Muscle of leg (tissue), 16 donors: ENCODE measurements at places on chromosomes 12 and 14. TPM values are rescaled to one million over a fixed set of nuclear protein-coding genes. Genes with fewer than 3 reads are reported as not detected.

- H3K36me3 ChIP-seq = peaks cover under 1% of the 10 kb centered on the region
- no peak overlapping the region for H3K4me3 ChIP-seq
- H3K4me1 ChIP-seq = peaks cover 3% of the 10 kb centered on the region
These were observed 85.9 kb downstream of the ST8SIA1 start for GRCh38 chr12:22248571-22249115.

Gene MUCL1
- polyA plus RNA-seq = not detected

DNA sequence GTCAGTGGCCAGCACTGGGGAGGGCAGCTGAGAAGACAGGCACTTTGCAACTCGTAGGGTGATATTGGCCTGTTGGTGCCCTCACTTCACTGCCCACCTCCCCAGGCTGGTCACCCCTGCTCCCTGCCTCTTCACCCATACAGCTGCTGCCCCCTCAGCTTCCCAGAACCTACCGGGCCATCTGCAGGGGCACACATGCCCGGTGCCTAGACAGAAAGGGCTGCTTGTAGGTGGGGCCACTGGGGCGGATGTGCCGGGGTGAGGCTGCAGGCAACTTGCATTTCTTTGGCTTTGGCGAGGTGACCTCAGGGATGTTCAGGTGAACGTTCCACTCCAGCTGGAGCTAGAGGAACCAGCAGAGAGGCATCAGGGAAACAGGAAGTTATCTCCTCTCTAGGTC, 17.2 kb downstream of the FAM186B start:
- peaks cover 48% of the 10 kb centered on the region for H3K4me1 ChIP-seq
- no peaks in the 10 kb centered on the region for H3K27me3 ChIP-seq
- H3K36me3 ChIP-seq = peaks cover 22% of the 10 kb centered on the region
- no peak overlapping the region for H3K27ac ChIP-seq
- DNase-seq = no peak

Gene ERP27
- 0.48 TPM for polyA plus RNA-seq

GRCh38 chr12:28027328-28027727, 54.8 kb upstream of the PTHLH start:
- H3K4me3 ChIP-seq = no peak overlapping the region
- no peaks in the 10 kb centered on the region for H3K27me3 ChIP-seq
- H3K27ac ChIP-seq = no peak overlapping the region
- H3K36me3 ChIP-seq = no peaks in the 10 kb centered on the region
- peaks cover 12% of the 10 kb centered on the region for H3K4me1 ChIP-seq
- peak; percentile 27 for DNase-seq

- no peaks in the 10 kb centered on the region for H3K27me3 ChIP-seq
- H3K36me3 ChIP-seq = no peaks in the 10 kb centered on the region
- H3K4me1 ChIP-seq = no peaks in the 10 kb centered on the region
- no peak for DNase-seq
These were observed 327.6 kb downstream of the CCER1 start for GRCh38 chr12:90627180-90627896.

DNA sequence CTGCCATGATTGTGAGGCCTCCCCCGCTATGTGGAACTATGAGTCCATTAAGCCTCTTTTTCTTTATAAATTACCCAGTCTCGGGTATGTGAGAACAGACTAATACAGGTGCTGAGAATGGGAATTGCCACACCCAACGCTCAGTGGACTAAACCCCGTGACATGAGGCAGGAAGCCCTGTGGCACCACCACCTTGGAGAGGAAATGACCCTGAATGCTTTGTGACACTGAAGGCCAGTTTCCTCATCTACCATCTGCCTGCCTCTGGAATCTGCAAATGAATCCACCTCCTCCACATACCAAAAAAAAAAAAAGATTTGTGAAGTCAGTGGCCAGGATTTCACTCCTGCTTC, 41.6 kb downstream of the NT5DC3 start:
- no peak overlapping the region for H3K27ac ChIP-seq
- no peak overlapping the region for H3K4me3 ChIP-seq
- H3K4me1 ChIP-seq = peaks cover 23% of the 10 kb centered on the region
- H3K27me3 ChIP-seq = no peaks in the 10 kb centered on the region
- DNase-seq = no peak
- peaks cover 2% of the 10 kb centered on the region for H3K36me3 ChIP-seq

DNA sequence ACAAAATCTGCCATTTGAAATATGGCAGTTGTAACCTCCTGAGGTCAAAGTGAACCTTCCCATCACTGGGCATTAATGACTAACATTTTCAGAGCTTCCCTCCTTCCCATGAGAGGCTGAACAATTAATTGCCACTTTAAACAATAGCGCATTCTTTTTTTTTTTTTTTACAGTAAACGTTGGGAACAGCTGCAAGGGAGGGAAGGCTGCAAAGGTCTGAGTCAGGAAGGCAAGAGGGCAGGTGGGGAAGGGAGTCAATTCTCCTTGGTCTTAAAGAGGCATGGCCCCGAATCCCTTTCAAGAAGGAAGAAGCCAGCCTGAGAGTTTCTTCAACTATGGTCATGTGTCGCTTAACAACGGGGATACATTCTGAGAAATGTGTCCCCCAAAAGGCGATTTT, 41.0 kb upstream of the PLEKHG3 start:
- peaks cover 11% of the 10 kb centered on the region for H3K4me1 ChIP-seq
- peak overlapping the region; percentile 13 for H3K27ac ChIP-seq
- no peaks in the 10 kb centered on the region for H3K36me3 ChIP-seq
- no peak for DNase-seq
- H3K4me3 ChIP-seq = no peak overlapping the region
- H3K27me3 ChIP-seq = no peaks in the 10 kb centered on the region

GRCh38 chr14:76931631-76932402, 96.7 kb downstream of the IRF2BPL start:
- no peaks in the 10 kb centered on the region for H3K36me3 ChIP-seq
- H3K4me1 ChIP-seq = peaks cover 57% of the 10 kb centered on the region
- no peak overlapping the region for H3K4me3 ChIP-seq
- H3K27me3 ChIP-seq = no peaks in the 10 kb centered on the region

DNA sequence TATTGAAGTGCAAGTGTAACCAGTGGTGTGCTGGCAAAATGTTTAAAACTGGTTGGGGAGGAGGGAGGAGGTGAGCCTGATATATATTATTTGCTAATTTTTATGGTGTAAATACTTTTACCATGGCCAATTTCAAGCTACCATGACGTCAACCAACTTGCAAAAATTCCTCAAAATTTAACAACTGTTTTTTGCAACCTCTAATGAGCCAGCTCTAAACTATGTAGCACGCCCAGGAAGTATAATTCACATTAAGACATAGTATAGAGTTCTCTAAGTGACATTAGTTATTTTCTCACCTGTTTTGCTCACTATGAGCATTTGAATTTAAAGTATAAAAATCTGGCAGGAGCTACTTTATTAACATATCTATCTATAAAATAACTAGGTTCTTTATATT, 41.4 kb downstream of the ATL1 start:
- H3K27ac ChIP-seq = no peak overlapping the region
- no peak overlapping the region for H3K4me3 ChIP-seq
- no peaks in the 10 kb centered on the region for H3K27me3 ChIP-seq
- no peaks in the 10 kb centered on the region for H3K4me1 ChIP-seq

- H3K27me3 ChIP-seq = no peaks in the 10 kb centered on the region
- no peaks in the 10 kb centered on the region for H3K4me1 ChIP-seq
- no peak overlapping the region for H3K27ac ChIP-seq
- H3K36me3 ChIP-seq = no peaks in the 10 kb centered on the region
- H3K4me3 ChIP-seq = no peak overlapping the region
- no peak for DNase-seq
These were observed 36.0 kb upstream of the GLIPR1 start for GRCh38 chr12:75444429-75445136.

DNA sequence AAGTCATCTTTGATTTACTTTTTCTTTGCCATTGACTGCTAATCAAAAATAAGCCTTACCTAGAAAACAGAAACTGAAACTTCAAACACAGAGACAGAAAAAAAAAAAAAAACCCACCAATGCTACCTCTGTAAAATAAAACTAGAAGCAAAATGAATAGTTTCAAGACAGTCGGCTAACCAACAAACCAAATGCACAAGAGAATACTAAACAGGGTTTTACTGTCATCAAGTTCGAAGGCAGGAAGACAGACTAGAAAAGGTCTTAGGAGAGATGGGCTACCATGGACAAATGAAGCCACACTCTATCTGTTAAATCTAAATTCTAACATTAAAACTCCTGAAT, 59.5 kb downstream of the SEL1L start:
- H3K27ac ChIP-seq = no peak overlapping the region
- peaks cover 20% of the 10 kb centered on the region for H3K36me3 ChIP-seq
- no peak for DNase-seq
- no peak overlapping the region for H3K4me3 ChIP-seq
- H3K27me3 ChIP-seq = no peaks in the 10 kb centered on the region

Gene HOXC5
- polyA plus RNA-seq = 0.54 TPM

Gene GLIPR1L2
- 0.54 TPM for polyA plus RNA-seq

DNA sequence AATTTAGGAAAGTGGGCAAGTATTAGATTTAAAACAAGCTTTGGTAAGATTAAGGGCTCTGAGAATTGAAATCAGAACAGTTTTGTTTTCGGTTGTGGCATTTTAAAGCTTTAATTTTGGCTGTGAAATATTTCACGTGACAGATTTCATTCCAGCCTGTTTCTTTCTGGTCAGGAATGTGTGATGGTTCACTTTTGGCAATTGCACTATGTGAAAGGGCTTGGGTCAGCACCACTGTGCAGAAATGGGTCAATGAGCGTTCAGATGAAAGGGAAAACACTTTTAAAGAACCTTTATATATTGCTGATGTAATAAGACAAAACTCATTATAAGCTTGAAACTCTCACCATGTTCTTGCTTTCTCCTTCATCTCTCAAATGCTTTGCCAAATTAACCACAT, 17.1 kb downstream of the NUBPL start:
- H3K36me3 ChIP-seq = peaks cover 3% of the 10 kb centered on the region
- no peaks in the 10 kb centered on the region for H3K27me3 ChIP-seq

DNA sequence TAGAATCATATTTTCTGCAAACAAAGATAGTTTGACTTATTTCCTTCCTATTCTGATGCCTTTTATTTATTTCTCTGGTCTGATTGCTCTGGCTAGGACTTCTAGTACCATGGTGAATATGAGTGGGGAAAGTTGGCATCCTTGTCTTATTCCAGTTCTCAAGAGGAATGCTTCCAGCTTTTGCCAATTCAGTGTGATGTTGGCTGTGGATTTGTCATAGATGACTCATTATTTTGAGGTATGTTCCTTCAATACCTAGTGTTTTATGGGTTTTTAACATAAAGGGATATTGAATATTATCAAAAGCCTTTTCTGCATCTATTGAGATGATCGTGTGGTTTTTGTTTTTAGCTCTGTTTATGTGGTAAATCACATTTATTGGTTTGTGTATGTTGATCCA, 139.4 kb upstream of the CNTN1 start:
- no peaks in the 10 kb centered on the region for H3K4me1 ChIP-seq
- no peak overlapping the region for H3K4me3 ChIP-seq
- H3K27me3 ChIP-seq = no peaks in the 10 kb centered on the region
- no peaks in the 10 kb centered on the region for H3K36me3 ChIP-seq
- H3K27ac ChIP-seq = no peak overlapping the region

DNA sequence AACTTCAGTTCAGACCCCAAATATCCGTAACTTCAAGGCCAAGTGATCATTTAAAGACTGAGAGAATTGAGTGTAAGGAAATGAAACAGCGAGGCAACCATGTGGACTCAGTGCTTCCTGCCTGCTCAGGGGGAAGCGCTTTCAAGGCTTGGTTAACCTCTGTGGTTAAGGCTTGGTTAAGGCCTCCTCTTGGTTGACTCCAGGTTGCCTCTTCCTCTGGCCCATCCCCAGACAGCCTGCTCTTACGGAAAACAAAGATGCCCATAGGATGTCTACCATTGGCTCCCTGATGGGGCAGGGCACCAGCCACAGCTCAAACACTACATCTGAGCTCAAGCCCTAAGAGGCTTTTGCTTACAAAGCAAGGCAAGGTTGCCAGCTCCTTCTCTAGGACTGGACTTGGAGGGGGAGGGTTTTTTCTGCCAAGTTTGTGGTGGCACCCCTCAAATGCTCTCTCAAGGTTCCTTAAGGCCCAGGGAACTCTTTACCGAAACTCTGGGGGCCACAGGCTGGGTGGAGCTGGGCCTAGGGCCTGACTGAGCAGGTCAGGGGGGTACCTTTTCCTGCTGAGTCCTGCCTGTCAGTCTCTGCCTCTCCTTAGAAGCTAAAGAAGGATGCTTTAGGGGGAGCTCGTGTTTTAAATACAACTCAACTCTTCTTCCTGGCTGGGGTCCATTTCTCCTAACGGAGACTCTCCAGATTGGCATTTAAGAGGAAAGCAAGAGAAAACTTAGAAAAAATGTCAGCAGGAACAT, 13.7 kb downstream of the COL2A1 start:
- H3K4me1 ChIP-seq = peaks cover 41% of the 10 kb centered on the region
- peak overlapping the region; percentile 13 for H3K27ac ChIP-seq
- H3K27me3 ChIP-seq = peaks cover 2% of the 10 kb centered on the region
- H3K4me3 ChIP-seq = no peak overlapping the region

Gene CHST11
- 1.6 TPM for polyA plus RNA-seq

GRCh38 chr14:88346048-88346639, 23.1 kb upstream of the KCNK10 start:
- no peaks in the 10 kb centered on the region for H3K4me1 ChIP-seq
- H3K27ac ChIP-seq = no peak overlapping the region
- H3K27me3 ChIP-seq = no peaks in the 10 kb centered on the region
- DNase-seq = no peak
- H3K36me3 ChIP-seq = no peaks in the 10 kb centered on the region
- H3K4me3 ChIP-seq = no peak overlapping the region

DNA sequence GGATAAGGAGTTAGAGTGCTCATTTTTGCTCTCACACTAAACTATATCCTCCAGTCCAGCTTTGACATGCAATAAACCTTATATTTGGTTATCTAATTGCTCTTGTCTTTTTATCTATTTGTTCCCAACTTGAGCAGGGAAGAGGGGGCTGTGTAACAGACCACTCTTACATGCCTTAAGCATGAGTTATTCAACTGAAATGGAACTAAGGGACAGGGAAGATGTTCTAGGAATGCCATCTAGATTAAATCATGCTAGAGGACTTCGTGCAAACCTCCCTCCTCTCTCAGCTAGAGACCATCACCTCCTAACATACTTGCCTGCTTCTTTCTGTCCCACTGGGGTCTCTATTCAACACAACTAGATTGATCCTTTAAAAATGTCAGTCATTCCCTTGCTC, 20.6 kb downstream of the SPX start:
- no peaks in the 10 kb centered on the region for H3K36me3 ChIP-seq
- no peaks in the 10 kb centered on the region for H3K27me3 ChIP-seq
- no peak overlapping the region for H3K4me3 ChIP-seq

Gene FOXA1
- 0.14 TPM for polyA plus RNA-seq

Gene COX6A1
- polyA plus RNA-seq = 147 TPM
